ENCODE measurements at places on chromosomes 6 and 20.

DNA sequence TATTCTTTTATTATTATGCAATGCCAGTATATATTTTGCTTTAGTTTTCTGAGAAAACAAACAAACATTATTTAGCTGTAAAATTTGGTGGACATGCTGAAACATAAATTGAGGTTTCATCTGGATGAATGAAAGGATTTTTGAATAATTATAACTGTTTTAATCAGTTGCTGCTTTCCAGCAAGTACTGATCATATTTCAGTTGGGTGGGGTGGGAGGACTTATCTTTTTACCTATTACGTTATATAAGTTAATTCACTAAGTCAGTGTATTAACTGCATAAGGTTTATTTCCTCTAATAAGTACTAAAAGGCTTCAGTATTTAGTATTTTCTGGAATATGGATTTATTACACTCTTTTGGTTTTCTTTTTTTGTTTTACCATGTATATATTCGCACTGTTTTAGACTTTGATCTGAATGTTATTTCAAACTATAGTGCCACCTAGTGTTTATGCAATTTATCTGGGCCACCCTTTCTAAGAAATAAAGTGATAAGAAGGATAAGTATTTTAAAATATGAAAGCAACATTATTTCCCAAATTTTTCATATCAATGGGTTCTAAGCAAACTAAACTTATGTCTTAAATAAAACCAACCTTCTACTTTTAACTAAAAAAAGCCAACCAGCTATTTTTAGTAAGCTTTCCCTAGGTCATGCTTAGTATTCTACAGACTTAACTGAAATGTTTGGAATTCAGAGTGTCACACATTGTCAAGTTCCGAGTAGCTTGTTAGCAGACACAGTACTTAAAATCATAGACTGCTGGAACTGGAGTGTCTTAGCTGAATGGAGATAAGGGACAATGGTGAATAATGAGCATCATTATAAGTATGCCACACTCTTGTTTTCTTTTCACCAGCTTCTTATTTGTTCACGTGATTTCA, 105.4 kb upstream of the MCHR2 start:
- DNase-seq, result peak; percentile 19

GRCh38 chr6:158472447-158472846, 87.4 kb upstream of the TMEM181 start:
- DNase-seq, result no peak

DNA sequence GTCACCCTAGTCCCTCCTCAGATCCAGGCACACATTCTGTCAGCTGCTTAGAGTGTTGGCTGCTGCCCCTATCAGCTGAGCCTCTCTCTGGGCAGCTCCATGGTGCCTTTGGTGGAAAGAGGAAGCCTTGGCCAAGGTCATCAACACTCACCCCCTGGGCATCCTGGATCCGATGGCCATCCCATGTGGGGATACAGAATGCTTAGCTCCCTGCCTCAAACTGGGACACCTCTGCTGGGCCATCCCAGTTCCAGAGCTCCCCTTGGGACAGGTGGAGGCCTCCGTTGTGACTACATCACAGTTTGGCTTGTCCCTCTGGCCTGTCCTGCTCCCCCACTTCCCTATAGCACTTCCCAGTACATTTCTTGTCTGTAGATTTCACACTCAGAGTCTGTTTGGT, 45.6 kb downstream of the TOX2 start:
- no peak for DNase-seq

DNA sequence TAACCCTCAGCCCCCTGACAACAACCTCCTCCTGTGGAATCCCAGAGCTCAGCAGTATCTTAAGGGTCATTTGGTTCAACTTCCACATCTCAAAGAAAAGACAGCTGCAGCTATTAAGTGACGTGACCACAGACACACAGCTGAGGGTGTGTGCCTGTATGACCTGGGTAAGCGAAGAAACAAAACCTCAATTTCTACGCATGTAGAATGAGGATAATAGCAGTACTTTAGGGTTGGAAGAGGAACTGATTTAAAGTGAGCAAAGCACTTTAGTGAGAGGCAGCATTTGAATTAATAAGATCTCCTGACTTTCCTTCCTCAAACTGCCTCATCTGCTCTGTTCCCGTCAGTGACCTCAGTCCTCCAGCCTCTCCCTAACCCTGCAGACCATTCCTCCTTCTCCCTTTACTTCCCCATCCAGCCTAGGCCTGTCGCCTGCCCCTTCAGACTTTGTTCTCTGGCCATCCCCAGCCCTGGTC, 6.8 kb upstream of the ARMC2 start:
- DNase-seq, result no peak

DNA sequence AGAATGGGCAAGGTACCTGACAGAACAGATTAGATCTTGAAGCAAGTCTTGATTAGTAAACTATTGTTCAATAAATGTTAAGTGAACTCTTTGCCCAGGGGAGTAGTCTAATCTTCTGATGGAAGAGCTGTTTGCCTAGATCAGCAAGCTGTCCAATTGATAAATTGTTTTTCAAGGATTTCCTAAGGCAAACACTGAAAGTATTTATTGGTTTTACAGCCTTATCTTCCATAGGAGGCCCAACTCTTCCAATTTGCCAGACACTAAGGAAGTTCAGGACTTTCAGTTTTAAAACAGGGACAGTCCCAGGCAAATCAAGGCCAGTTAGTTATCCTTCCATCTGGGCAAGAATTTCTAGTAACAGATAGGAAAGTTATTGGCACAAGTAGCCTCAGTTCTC, 1.8 kb upstream of the C6orf163 start:
- DNase-seq, result no peak

- DNase-seq, result no peak
Measured at GRCh38 chr6:169005166-169005565, 248.5 kb downstream of the THBS2 start.

GRCh38 chr20:45612314-45612713, 17.2 kb upstream of the WFDC10A start:
- DNase-seq, result no peak

- no peak for DNase-seq
Measured at GRCh38 chr6:69631552-69632346, 165.1 kb downstream of the LMBRD1 start.

- DNase-seq, result no peak
Measured at GRCh38 chr20:1331101-1331500, 2.2 kb upstream of the SDCBP2 start.

- no peak for DNase-seq
Measured at GRCh38 chr6:154614641-154615040, 104.2 kb upstream of the CNKSR3 start.

DNA sequence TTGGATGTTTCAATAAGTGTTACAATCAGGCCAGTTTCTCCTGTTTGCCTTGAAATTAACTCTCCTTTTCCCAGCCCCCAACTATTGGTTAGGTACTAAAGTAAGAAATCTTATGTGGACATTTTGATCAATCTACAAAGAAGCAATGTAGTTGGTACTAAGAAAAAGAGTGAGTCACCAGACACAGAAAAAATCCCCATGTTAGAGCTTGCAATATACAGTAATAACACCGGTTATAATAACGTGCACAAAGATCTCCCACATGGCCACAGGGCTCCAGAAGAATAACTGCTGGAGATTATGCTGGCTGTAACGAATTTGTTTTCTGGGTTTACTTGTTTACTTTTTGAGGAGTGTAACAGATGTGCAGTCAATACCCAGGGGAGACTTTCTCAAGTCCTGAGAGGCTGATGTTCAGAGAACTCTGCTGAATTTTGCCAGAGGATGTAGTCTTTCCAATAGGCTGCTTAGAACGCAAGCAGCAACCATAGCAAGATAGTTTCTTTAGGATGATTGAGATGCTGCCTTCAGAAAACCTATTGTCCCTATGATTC, 166.2 kb upstream of the SPACA1 start:
- DNase-seq, result no peak

DNA sequence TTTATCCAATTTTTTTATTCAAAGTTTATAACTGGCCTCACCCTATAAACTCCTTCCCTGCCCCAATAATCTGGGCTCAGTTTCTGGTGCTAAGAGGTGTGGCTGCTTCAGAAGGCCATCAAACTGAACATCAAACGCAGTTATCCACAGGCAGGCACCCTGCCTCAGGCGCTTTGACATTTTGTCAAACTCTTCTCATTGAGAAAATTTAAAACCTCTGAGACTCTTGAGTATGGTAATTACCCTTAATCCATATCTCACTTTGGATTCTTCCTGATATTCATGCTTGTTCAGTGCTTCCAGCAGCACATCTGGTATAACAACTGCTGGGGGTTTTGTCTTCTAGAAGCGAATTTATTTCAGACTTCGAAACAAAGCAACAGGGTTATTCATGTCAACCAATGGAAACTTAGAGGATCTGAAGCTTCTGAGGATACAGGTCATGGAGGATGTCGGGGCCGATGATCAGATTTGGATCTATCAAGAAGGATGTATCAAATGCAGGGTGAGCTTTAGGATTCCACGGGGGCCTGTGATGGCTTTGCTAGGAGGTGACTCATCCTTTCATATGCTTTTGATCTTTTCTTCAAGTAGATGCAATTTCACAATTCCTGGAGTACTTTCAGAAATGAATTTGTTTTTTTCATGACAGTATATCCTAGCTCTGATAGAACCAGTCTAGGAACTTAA, 68.2 kb downstream of the RTN4IP1 start:
- DNase-seq, result no peak

- DNase-seq, result no peak
Measured at GRCh38 chr6:54860132-54860531, 13.6 kb downstream of the FAM83B start.

- DNase-seq, result no peak
Measured at GRCh38 chr6:123802351-123802696, 1.3 kb upstream of the NKAIN2 start.

DNA sequence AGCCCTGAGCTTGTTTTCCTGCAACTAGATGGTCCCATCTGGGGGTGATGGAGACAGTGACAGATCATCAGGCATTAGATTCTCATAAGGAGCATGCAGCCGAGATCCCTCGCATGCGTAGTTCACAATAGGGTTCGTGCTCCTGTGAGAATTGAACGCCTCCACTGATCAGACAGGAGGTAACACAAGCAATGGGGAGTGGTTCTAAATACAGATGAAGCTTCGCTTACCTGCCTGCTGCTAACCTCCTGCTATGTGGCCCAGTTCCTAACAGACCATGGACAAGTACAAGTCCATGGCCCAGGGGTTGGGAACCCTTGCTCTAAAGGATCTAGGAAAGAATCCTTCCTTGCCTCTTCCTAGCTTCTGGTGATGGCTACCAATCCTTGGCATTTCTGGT, 42.7 kb downstream of the RIPOR3 start:
- no peak for DNase-seq

GRCh38 chr6:44333273-44333919, 9.1 kb upstream of the SPATS1 start:
- DNase-seq, result no peak

DNA sequence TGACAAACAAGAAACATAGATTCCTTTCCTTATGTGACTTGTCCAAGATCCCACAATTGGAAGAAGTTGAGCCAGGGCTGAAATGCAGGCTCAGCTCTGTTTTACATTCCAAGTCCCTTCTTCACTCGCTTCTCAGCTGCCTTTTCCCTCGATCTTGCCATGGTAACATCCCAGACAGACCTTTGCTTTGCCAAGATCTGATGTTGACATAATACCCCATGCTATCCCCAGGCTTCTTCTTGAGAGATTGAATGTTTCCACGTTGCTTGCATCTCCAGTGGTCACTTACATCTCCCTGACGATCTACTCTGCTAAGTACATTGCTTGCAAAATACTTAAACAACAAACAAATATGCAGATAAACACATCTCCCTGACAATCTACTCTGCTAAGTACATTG, 63.5 kb downstream of the TBXT start:
- DNase-seq, result no peak

- DNase-seq, result no peak
Measured at GRCh38 chr6:6707143-6707542, 118.6 kb downstream of the LY86 start.

GRCh38 chr6:148629181-148629580, 117.6 kb upstream of the UST start:
- no peak for DNase-seq

DNA sequence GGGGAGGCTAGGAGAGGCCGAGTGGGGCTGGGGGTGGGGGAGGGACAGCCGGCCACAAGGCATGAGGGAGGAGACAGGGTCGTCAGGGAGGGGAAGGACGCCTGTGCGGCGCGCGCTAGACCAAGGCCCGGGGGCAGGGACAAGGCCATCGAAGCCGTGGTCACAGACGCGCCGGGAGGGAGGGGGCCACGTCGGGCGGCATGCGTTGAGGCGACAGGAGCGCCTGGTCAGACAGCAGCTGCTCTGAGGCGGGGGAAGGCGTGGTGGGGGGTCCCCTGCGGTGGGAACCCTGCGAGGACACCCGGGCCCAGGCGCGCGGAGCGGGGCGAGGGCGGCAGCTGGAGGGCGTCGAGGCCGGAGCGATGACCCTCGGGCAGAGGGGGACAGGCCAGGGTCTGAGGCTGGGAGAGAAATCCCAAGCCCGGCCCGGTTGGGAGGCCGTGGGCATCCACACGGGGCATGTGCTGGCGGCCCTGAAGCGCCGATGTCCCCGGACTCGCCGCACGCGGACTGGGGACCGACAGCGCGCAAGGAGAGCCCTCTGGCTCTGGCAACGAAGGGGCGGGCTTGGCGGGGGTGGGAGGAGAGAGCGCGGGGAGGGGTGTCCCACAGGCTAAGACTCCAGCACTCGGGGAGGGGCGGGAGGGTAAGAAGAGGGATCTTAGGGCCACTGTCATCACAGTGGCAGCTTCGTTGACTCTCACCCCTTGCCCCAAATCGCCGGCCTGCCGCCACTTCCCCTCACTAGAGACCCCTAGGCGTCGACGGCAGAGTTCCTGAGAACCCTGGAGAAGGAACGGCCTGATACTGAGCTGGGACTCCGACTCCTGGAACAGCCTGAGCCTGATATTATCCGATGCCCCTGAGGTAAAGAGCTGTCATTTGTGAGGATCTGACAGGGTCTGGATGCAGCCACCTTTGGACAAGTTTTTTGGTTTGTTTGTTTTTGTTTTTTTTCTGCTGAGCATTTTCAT, 5.0 kb downstream of the TMEM239 start:
- DNase-seq, result no peak

DNA sequence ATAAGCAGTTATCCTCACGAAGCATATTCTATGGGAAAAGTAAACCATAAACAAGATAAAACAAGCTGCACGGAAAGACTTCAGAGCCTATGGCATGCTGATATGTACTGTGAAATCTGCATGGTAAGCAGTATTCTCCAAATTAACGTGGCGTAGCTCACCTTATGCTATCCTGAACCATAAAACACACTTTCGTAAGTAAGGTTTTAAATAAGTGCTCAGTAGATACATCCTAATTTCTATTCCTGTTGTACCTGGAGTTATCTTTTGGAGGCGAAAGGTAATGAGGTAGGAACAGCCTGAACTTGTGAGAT, 208.7 kb downstream of the GMDS start:
- DNase-seq, result no peak

- DNase-seq, result no peak
Measured at GRCh38 chr20:16407251-16408067, 165.8 kb downstream of the KIF16B start.

- peak; percentile 70 for DNase-seq
Measured at GRCh38 chr20:32823078-32823477, 3.3 kb downstream of the MAPRE1 start.

All from RCC 7860 (cell line).